Fibroblast of gingiva (primary cell): ENCODE measurements at places on chromosomes 11 and 22.
A peak's percentile ranks its signal among the peaks of the same experiment; 100 is the strongest.

DNA sequence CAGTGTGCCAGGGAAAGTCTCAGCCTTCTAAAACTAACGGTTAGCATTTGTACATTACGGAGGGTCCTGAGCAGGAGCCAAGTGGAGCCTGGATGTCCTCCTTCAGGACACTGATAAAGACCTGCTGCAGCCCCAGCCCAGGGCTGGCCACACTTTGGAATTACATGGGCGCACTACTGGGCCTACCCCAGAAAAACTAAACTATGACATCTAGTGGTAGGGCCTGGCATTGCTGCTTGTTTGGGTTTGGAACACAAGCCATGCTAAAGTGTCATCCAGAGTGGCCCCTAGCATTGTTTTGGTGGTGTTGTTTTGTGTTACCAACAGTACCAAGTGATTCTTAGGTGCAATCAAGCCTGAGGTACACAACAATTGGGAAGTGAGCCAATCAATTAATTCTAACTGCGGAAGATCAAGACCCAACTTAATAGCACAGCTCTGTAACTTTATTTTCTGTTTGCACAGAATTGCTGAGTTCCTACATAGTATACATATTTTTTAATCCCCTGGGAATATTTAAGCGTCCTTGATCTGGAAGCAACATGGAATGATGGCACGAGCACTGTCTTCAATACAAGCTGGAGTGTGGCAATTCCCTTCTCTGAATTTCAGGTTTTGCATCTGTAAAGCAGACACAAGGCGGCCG lies 340.7 kb downstream of the LARGE1 start:
- DNase-seq = peak; percentile 5

DNA sequence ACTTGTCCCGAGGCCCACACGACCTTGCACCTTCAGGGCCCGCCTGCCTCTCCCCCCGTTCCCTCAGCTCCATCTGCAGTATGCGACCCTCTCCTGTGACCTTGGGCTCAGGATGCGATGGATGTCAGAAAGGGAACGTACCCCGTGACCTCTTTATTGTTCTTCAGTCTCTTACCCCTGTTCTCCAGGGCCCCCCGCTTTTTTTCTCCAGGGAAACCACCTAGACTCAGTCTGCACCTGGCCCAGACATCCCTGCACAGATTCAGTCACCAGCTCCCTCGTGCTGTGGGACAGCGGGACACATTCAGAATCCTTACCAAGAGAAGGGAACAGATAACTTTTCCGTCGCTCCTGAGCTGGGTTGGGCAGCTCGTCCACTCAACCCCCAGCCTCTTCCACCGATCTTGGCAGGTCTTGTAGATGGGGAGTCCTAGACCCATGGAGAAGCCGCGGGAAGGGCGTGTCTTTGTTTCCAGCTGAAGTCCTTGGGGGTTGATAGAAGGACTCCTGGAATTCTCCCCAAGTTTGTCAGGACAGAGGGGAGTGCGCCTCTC lies 1.4 kb upstream of the PHOX2A start:
- no peak for DNase-seq

DNA sequence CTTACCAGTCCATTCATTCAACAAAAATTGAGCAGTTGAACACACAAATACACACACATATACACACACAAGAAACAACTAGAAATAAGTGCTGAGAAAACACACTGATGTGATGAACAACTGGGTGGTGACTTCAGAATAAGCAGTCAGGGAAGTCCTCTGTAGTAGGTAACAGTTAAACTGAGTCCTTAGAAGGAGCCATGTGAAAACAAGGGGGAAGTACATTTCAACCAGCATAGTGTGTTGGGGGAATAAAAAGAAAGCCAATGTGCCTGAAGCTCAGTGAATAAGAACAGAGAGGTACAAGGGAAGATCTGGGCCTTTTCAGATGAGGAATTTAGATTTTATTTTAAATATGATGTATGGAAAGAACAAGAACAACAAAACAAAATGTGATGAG lies 6.8 kb upstream of the TMEM123 start:
- no peak for DNase-seq

GRCh38 chr22:37609240-37610152 lies 862 bp downstream of the GGA1 start:
- no peak for DNase-seq

GRCh38 chr11:112400476-112401014 lies 139.9 kb upstream of the PLET1 start:
- no peak for DNase-seq

GRCh38 chr22:43432883-43433415 lies 21.1 kb downstream of the MPPED1 start:
- DNase-seq = no peak

DNA sequence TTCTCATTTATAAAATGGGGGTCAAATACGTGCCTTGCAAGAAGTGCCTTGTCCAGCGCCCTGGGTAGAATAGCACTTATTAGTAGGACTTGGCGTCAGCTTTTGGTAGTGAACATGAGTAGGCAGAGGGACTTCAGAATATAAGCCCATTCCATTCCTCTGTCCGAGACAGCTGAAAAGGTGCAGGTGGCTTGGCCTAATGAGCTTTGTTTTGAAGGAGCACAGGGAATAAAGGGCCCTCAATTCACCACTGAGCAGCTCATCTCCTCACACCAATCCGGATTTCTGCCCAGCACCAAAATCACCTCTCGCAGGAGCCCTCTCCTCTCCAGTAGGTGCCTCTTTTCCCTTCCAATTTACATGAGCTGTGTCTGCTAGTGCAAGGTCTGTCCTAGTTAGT lies 91.2 kb downstream of the DSCAML1 start:
- no peak for DNase-seq

- no peak for DNase-seq
Measured at GRCh38 chr11:27204529-27204928, 158.5 kb downstream of the CCDC34 start.

- DNase-seq = no peak
Measured at GRCh38 chr11:119316016-119316728, 758 bp downstream of the MCAM start.

DNA sequence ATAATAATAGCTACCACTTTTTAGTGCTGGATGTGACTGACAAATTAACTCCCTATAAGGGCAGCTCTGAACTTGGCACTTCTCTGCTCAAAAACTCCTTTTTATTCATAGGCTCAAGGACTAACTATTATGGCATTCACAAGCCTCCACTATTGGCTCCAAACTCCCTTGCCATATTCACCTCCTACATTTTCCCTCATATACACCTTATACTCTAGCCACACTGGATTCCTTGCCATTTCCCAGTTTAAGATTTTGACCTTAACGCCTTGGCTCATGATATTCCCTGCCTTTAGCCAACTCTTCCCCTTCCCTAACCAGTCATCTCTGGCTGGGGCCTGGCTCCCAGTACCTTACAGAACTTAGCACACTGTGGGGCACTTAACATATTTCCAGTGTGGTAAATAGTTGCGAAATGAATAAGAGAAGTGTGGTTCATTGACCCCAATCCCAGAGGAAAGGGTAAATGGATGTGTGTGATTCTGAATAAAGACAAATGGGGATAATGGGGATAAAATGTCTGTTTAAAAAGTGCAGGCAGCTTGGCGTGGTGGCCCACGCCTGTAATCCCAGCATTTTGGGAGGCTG lies 40.0 kb upstream of the SORL1 start:
- no peak for DNase-seq

- DNase-seq = no peak
Measured at GRCh38 chr11:10844356-10844755, 13.5 kb downstream of the ZBED5 start.

- peak; percentile 86 for DNase-seq
Measured at GRCh38 chr11:122137078-122137793, 21.2 kb upstream of the BLID start.

- DNase-seq = no peak
Measured at GRCh38 chr11:20089796-20090653, 70.2 kb downstream of the DBX1 start.

DNA sequence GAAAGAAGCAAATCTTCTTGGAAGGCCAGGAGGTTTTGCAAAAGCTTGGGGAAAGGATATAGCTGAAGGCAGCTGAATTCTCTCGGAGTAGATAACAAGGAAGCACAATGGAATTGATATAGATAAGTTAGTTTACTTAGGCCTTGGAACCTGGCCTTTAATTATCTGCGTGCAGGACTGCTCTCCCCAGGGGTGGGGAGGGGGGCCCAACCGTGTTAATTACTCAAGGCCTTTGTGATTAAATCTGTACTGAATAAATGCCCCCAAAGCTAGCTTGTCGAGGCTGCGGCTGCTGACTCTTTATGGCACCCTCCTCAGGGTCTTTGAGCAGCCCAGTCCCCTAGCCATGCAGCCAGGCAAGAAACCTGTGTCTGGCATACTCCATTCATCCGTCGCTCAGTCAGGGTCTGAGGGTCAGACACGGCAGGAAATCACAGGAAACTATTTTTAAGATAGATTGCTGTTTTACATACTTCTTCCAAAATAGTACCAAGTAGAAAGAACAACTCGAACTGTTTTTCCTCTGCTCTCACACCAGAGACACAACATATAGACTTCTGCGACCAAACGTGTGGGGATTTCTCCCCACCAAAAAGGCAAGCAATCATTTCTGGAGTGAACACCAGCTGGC lies 36.5 kb downstream of the MS4A2 start:
- DNase-seq = no peak
